ENCODE measurements at places on chromosomes 4 and X. TPM values are rescaled to one million over a fixed set of nuclear protein-coding genes. Genes with fewer than 3 reads are reported as not detected.

GRCh38 chrX:135985973-135986310 is 707 bp downstream of the SLC9A6 start:
- DNase-seq, result no peak

DNA sequence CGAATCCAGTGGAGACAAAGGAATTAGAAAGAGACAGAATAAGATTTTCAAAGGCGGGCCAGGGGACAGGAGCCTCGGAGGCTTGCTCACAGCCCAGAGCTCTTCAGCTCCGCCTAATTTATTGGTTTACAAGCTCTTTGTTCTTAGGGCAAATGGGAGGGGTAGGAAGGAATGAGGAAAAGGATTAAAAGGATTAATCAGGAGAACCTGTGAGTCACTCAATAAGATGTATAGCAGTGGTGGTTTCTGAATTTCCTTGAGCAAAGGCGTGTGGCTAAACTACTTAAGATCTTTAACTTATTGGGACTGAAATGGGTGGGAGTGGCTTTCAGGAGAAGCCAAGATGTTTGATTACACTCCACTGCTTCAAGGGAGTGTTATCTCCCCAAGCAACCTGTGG is 456.0 kb upstream of the SPANXN1 start:
- DNase-seq, result no peak

DNA sequence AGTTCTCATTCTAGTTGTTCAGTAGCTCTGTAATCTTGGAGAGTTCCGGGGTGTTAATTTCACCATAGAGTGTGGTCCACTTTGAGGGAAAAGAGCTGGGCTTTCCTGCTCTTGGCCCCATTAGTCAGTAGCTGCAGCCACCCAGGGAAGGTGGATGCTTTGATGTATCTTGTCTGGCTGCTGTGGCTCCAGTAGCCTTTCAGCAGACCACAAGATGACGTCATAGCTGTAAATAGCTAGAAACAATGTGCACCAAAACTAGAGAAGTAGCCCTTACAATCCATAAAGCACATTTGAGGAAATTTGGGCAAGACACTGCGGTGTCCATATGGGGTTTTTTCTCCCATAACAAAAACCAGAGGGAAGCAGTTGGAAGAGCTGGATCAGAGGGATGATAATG is 32.9 kb upstream of the PRPS2 start:
- DNase-seq, result no peak

TADA2B gene
- 10.4 TPM for total RNA-seq

- DNase-seq, result no peak
Observed at GRCh38 chr4:8293131-8293975, 23.8 kb downstream of the HTRA3 start.

DNA sequence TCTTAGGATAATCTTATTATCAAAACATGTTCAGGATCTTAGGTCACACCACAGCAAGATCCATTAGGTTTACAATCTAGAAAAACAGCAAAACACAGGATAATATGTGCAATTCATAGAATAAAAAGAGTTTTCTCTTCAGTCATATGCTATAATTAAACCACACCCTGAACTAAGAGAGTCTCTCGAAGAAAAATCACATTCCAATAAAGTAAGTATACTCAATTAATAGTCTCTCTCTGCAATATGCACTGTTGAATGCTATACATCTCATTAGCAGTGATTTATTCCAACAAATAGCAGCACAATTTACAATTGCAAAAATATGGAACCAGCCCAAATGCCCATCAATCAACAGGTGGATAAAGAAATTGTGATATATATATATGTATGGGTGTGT is 383.7 kb downstream of the PPP3CA start:
- no peak for DNase-seq

DNA sequence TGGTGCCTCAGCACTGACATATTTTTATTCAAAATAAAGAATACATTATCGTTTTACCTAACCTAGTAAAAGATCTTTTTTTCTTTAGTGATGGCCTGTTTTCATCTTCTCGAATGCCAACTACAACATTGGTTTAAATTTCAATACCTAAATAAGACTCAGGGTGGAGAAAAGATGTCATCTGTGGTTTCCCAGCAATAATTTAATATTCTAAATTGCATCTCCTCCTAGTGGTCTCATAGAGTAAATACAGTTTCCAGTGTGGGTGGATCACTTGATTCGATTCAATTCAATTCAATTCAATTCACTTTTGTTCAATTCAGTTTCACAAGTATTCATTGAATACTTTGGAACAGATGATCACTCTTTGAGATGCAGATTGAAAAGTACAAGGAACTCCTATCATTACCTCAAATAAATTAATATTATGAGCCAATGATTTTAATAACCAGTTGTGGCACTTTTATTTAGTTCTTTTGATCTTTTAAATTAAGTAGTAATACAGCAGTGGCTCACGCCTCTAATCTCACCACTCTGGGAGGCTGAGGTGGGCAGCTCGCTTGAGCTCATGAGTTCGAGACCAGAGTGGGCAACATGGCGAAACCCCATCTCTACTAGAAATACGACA is 427.2 kb downstream of the FAT4 start:
- DNase-seq, result peak; percentile 69

DNA sequence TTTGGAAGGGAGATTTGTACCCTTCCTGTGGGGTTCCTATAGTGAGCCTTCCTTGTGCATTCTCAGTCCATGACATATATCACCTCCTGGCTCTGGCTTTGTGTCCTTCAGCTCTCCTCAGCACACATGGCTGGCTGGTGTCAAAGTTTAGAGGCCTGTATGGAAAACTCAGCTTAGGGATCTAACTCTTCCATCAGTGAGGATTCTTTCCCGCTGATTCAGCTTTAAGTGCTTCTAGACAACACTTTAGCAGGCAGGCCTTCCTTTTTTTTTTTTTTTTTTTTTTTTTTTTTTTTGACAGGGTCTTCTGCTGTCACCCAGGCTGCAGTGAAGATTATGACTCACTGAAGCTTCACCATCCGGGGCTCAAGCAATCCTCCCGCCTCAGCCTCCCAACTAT is 84.2 kb downstream of the NPNT start:
- DNase-seq, result peak; percentile 14

ELF4 gene
- 16.2 TPM for total RNA-seq

MID1IP1 gene
- 18.0 TPM for total RNA-seq

DNA sequence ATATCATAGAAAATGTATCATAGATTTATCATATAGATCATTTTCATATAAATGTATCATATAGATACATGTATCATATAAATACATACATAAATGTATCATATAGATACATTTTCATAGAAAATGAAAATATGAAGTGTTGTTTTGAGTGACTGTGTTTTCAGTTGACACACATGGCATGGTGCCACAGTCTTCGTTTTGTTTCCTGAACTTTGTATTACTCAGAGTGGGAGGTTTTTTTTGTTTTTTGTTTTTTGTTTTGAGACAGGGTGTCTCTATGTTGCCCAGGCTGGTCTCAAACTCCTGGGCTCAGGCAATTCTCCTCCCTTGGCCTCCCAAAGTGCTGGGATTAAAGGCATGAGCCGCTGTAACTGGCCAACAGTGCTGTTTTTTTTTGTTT is 3.9 kb downstream of the RBM10 start:
- peak; percentile 71 for DNase-seq

TCEAL3 gene
- 8.4 TPM for total RNA-seq

- DNase-seq, result no peak
Observed at GRCh38 chrX:97850911-97851310, 967.2 kb downstream of the RPA4 start.

TRPC5OS gene
- total RNA-seq, result not detected

GRCh38 chr4:124325690-124326089 is 386.8 kb downstream of the ANKRD50 start:
- DNase-seq, result no peak

GRCh38 chrX:54452920-54453319 is 12.7 kb downstream of the TSR2 start:
- DNase-seq, result peak; percentile 26

- peak; percentile 75 for DNase-seq
Observed at GRCh38 chr4:128220286-128221235, 67.1 kb downstream of the PGRMC2 start.

DNA sequence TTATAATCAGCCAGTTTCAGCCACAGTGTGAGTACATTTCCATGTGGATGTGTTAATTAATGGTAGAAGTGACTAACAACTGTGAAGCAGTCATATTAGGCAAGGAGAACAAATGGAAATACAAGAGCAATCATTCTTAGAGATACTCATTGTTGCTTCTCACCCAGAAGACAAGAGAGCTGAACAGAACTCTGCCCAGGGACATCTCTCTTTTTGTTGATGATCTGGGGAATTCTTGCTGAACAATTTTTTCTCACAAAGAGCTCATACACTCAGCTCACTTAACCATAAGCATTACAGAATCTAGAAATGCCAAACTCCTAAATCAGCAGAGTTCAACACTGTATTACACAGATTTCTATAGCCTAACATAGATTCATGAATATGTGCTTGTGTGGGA is 150.1 kb downstream of the COMMD8 start:
- DNase-seq, result no peak

DNA sequence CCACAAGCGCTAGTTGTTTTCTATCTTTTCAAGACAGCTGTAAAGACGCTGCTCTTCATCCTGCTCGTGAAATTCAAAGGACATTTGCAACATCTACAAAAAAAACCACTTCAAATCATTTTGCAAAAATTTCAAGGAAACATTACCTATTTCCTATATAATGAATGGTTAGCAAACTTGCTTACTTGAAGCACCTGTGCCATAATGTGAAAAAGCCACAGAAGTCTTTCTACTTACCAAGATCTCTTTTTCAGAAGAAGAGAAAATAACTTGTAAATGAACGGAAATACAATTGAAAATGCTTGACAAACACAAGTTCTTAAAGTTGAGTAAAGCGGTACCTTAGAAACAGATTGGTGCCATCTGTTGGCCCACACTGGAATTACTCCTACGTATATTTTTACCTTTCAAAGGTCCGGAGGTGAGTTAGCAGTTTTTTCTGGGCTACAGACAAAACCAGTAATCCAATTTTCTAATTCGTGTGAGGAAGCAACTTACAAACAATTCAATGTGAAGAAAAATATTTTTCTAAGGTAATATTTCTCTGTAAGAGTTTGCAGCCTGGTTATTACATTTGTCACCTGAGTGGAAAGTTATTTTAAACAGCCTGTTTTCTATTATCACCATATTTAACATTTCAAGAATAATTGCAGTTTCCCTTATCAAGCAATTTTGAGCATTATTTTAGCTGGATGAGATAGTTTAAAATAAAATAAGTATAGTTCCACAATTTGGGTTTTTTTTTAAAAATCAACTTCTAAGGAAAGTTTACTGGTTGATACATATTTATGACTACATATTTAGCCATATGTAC is at the start of gene TLR6:
TSS of gene TLR6 (minus strand) at position 294 of the 814 bp plus-strand sequence. CDS start 27,344 bp downstream, outside the sequence.
- peak; percentile 78 for DNase-seq

MSANTD1 gene
- total RNA-seq, result 0.19 TPM

GRCh38 chrX:10121787-10122186 is 35.0 kb upstream of the CLCN4 start:
- peak; percentile 12 for DNase-seq

TACR3 gene
- not detected for total RNA-seq

GRCh38 chr4:134028421-134028820 is 173.2 kb downstream of the PABPC4L start:
- DNase-seq, result no peak

ZNF157 gene
- 0.17 TPM for total RNA-seq

ARHGAP36 gene
- not detected for total RNA-seq

Measured in dermis blood vessel endothelial cell (primary cell).